ENCODE measurements at places on chromosomes 7 and 10. TPM values are rescaled to one million over a fixed set of nuclear protein-coding genes. Genes with fewer than 3 reads are reported as not detected.

The BLNK gene
- not detected for total RNA-seq

The SVOPL gene
- 2.3 TPM for total RNA-seq

The HMX2 gene
- 0.07 TPM for total RNA-seq

The ERV3-1 gene
- total RNA-seq, result 5.5 TPM

The FOXI2 gene
- total RNA-seq, result 1.2 TPM

The GIMAP5 gene
- not detected for total RNA-seq

The WDR91 gene
- total RNA-seq, result 9.1 TPM

The TMEM176A gene
- not detected for total RNA-seq

The NEUROG3 gene
- total RNA-seq, result 0.14 TPM

The DNAJC1 gene
- 20.4 TPM for total RNA-seq

The WDR37 gene
- 9.7 TPM for total RNA-seq

The MSMB gene
- total RNA-seq, result 0.89 TPM

The ELN gene
- 2.7 TPM for total RNA-seq

The HGF gene
- 1.1 TPM for total RNA-seq

The PNLIPRP2 gene
- not detected for total RNA-seq
